ENCODE measurements at places on chromosomes 2 and 18. TPM values are rescaled to one million over a fixed set of nuclear protein-coding genes. Genes with fewer than 3 reads are reported as not detected.

The APOB gene
- total RNA-seq: not detected

The CNRIP1 gene
- total RNA-seq: not detected

The LOXL3 gene
- not detected for total RNA-seq

The ST8SIA5 gene
- total RNA-seq: not detected

The GCKR gene
- total RNA-seq: not detected

The CFAP65 gene
- total RNA-seq: not detected

The PSD4 gene
- total RNA-seq: 80.6 TPM

The COL4A3 gene
- total RNA-seq: 0.27 TPM

The CIB4 gene
- not detected for total RNA-seq

The BOK gene
- not detected for total RNA-seq

The SAG gene
- 0.19 TPM for total RNA-seq

The MRPL33 gene
- 39.0 TPM for total RNA-seq

The AKAIN1 gene
- not detected for total RNA-seq

The PRSS56 gene
- total RNA-seq: not detected

All from CD8-positive, alpha-beta T cell (primary cell).